Epithelial cell of umbilical artery (primary cell): ENCODE measurements at places on chromosomes 11 and 22. TPM values are rescaled to one million over a fixed set of nuclear protein-coding genes. Genes with fewer than 3 reads are reported as not detected.

The INS gene
- total RNA-seq: not detected in 2 replicates

The CD6 gene
- not detected in 2 replicates for total RNA-seq

The HOATZ gene
- not detected in 2 replicates for total RNA-seq

The SLC6A5 gene
- not detected in 2 replicates for total RNA-seq

The OR8B4 gene
- not detected in 2 replicates for total RNA-seq

The BTG4 gene
- total RNA-seq: not detected in 2 replicates

The LGALS12 gene
- total RNA-seq: not detected in 2 replicates
